GM12864 (cell line): ENCODE measurements at places on chromosomes 12 and 14.

DNA sequence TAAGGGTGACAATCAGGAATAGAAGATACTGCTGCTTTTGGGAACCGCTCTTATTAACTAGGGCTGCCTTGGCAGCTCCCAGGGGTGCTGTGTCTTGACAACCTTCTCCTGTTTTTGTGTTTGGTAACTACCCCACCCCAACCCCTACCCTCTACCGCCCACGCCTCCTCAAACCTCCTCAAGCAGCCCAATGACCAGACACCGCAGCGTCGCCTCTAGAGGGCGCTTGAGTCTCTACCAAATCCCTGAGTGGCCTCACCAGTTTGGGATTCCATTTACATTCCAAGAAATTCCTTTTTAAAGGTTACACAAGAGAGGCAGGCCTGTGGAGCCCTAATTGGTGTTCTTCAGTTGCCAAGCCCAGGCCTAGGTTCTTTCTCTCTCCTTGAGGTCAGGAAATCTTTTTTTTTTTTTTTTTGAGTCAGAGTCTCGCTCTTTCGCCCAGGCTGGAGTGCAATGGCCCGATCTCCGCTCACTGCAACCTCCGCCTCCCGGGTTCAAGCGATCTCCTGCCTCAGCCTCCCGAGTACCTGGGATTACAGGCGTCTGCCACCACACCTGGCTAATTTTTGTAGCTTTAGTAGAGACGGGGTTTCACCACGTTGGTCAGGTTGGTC lies 72.4 kb upstream of the USP44 start:
- no peak for DNase-seq

- DNase-seq, result no peak
Measured at GRCh38 chr14:93003945-93004698, 81.2 kb downstream of the CHGA start.

DNA sequence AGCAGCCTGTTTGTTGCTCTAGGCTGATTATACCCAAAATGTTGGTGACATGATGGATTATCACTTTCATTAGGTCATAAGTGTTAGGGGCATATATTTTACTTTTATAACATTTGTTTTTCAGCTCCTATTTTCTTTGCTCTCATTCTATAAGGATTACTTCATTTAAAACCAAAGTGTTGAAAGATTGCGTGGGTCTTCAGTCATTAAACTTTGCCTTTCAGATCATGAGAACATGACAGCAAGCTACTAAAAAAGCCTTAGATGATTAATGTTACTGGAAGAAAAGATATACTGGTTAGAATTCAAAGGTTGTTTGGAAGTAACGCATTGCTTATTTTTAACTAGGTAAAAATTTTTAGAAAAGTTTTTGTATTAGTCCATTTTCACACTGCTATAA lies 156.8 kb downstream of the ERC1 start:
- no peak for DNase-seq

GRCh38 chr12:12533238-12533829 lies 29.3 kb downstream of the DUSP16 start:
- DNase-seq, result no peak

DNA sequence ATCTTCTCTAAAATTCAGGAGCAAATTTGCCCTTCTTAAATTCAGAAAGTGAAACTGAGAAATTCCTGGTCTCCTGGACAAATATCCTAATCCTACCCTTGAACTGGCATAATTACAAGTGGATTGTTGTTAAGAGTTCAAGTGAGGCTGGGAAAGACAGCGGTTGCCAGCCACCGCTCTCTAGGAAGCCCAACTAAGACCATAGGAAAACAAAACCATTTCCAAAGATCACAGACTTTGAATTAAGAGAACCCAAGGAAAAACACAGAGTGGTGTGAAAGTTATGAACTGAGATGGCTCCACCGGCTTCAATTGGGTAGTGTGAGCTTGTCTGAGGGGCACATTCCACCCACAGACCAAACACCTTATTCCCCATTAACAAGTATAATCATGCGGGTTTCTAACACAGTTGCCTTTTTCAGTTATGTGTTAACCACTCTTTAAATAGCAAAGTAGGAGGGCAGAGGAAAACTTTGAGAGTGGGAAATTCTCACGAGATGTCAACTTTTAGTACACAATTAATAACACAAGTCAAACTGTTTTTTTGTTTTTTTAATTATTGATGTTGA lies 1628.8 kb upstream of the SEL1L start:
- DNase-seq, result no peak

DNA sequence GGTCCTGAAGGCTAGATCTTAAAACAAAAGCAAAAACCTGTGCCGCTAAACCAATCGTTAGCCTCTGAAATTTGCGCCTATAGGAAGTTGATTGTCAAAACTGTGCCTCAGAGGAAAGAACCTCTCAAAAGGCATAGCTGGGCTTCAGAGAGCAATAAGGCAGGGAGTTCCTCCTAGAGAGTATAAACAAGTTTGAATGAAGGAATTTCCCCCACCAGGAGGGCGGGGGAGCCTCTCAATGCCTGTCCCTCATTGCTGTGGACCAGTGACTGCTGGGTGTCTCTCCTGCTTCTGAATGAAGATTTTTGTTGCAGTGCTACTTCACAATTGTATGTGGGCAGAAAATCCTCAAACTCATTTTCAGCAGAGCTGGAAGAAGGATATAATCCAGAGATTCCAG lies 88.6 kb downstream of the KCNK10 start:
- no peak for DNase-seq

- no peak for DNase-seq
Measured at GRCh38 chr12:116382686-116383530, 105.4 kb upstream of the MED13L start.

DNA sequence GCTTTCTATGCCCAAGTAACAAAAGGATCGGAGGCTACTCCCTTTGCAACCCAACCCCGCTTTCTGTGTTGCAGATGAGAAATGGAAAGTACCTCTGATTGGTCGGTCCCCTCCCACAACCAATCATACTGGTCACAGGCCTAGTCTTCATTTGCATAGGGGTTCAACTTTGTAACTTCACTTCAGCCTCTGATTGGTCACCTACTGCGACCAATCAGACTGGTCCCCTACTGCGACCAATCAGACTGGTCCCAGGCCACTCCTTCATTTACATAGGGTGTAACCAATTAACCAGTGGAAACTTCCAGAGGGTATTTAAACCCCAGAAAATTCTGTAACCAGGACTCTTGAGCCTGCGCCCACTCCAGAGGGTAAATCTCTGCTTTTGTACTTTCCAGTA lies 906.4 kb upstream of the TMEM132C start:
- DNase-seq, result no peak

DNA sequence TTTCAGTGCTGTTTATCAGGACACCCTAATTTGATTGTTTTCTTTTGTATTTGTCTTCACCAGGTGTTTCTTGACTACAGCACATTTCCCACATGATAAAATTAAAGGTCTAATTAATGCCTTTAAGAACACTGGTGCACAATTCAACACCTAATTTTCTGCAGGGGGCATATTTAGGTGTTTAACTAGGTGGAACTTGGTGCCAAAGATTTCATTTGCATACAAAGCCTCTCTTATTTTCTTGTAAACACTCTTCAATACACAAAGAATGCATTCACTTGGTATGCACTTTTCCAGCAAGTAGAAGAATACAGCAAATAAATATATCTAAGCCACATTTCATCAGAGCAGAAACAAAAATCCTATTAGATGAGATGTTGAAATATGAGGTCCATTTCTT lies 646.2 kb upstream of the FOXG1 start:
- DNase-seq, result no peak

GRCh38 chr12:124883263-124884130 lies 19.8 kb upstream of the SCARB1 start:
- no peak for DNase-seq

DNA sequence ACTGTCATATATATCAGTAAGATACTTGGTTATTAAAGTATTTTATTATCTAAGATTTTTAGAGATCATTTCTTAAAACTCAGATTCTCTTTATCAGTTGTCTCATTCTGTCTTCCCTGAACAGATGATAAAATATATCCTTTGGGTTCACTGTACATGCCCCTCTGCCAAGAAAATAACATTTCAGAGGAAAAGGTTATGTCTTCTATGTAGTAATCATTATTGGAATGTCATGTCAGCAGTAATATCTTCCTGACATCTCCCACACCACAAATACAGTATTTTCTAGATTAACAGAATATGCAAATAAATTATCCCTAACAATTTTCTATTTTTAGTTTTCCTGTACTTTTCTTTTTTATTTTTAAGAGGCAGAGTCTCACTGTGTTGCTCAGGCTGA lies 26.0 kb downstream of the BTBD7 start:
- DNase-seq, result no peak

- no peak for DNase-seq
Measured at GRCh38 chr12:5733916-5734315, 211.1 kb downstream of the ANO2 start.

DNA sequence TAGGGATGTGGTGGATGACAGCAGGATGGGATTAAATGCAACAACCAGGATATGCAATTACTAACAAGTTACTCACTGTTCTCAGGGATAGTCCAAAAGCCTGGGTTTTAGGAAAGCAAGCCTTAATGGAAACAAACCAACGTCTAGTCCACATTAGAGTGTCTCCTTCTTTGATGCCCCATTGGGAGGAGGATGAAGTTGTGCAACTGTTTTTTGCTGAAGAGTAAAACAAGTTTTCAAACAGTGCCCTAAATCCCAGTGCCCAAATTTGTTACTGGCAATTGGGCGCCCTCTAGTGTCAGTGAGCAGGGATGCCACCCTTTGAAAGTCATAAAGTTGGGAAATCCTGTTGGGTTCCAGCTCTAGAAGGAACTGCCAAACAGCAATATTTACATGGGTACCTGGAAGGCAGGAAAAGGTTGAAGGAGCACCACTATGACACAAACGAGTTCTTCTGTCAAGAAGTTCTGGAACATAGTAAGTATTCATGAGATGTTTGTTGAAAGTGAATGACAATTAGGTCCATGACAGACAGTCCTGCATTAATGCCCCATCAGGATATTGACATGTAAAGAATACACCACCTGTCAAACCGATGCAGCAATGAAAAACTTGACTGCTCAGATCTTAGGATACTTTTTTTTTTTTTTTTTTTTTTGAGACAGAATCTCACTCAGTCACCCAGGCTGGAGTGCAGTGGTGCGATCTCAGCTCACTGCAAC lies 11.1 kb upstream of the DPF3 start:
- DNase-seq, result no peak

DNA sequence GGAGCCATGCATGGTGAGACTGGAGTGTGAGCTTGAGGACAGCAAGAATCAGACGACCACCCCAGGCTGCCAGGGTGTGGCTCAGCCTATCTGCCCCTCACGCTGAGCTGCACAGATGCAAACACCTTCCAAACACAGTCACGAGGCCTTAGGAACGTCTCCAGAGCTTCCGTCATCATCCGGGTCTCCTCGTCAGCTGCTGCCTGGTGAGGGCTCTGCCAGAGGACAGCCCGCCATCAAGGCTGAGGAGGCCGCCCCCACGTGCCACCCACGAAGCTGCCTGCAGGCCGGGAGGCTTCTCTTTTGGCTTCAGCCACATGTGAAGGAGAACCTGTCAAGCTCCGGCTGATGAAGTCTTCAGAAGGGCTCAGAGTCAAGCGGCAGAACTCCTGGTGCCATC lies 13.4 kb downstream of the DDX51 start:
- DNase-seq, result no peak

GRCh38 chr14:70601162-70601561 lies 707 bp upstream of the MED6 start:
- no peak for DNase-seq

DNA sequence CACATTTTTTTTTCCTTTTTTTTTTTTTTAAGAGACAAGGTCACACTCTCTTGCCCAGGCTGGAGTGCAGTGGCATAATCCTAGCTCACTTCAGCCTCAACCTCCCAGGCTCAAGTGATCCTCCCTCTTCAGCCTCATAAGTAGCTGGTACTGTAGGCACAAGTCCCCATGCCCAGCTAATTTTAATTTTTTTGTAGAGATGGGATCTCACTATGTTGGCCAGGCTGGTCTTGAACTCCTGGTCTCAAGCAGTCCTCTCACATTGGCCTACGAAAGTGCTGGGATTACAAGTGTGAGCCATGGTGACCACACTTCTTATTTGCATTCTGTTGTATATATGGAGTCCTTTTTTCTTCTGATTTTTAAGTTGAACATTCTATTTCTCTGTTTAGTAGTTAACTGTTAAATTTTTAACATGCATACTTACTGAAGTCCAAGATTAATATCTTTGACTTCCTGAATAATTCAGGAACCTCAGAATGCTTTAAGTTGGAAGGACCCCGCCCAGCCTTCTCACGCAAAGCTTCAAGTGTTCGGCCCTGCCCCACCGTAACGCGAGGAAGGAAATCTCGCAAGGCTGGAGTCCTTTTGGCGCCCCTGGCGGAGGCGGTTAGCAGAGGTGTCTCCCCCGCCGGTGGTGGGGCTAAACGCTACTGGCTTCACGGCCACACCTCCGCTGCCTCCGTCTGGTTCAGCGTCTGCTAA lies 21.6 kb downstream of the SPATS2 start:
- no peak for DNase-seq

DNA sequence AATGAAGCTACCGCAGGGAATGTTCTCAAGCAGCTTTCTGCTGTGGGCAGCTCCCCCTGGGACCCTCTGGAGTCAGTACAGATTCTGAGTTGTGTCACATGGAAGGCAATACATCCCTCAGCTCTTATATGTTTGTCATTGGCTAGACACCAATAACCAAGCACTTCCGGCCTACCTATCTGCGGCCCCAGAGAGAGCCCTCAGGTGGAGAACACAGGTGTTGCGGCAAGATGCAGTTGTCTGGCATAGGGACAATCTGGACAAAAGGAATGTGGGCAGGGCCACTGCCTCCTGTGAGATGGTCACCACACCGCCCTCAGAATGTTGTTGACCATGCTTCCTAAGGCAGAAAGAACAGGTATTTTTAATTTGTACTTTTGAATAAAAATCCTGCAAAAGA lies 118.7 kb downstream of the BRMS1L start:
- DNase-seq, result no peak
